ENCODE measurements at places on chromosomes 7 and 10. TPM values are rescaled to one million over a fixed set of nuclear protein-coding genes. Genes with fewer than 3 reads are reported as not detected.

Gene EBLN1
- not detected for total RNA-seq

Gene KIF5B
- 89.8 TPM for total RNA-seq

Gene OR2A42
- total RNA-seq: not detected

Gene ZNF32
- 22.4 TPM for total RNA-seq

DNA sequence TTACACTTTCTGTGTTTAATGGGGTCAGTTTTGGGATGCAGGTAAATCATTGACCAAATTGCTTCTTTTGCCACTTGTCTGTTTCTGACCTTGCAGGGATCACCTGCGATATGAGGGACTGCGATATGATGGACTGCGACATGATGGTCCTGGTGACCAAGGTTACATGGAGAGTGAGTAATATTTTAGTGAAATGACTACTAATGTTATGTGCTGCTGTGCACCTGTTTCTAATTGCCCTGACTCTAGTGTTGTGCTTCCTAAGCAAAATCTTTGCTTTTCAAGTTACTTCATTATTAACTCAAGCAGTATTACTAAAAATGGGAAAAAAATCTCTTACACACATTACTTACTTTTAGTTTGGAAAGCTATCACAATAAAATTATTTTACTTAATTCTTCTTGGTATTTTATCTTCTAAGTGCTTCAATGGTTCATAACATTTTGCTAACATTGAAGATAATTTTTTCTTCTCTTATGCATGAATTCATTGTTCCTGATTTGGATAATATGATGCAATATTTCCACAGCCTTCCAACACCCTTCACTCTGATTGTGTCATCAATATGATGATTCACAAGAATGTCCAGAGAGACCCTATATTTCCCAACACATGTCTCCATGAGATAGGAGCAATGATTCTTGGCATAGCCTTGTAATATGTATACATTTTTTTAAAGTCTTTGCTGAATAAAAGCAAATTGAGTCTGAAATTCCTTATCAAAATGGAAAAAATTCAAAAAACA is 306.2 kb upstream of the AKR1E2 start:
- DNase-seq: no peak

- DNase-seq: no peak
Observed at GRCh38 chr10:83222832-83223742, 916.2 kb upstream of the GHITM start.

DNA sequence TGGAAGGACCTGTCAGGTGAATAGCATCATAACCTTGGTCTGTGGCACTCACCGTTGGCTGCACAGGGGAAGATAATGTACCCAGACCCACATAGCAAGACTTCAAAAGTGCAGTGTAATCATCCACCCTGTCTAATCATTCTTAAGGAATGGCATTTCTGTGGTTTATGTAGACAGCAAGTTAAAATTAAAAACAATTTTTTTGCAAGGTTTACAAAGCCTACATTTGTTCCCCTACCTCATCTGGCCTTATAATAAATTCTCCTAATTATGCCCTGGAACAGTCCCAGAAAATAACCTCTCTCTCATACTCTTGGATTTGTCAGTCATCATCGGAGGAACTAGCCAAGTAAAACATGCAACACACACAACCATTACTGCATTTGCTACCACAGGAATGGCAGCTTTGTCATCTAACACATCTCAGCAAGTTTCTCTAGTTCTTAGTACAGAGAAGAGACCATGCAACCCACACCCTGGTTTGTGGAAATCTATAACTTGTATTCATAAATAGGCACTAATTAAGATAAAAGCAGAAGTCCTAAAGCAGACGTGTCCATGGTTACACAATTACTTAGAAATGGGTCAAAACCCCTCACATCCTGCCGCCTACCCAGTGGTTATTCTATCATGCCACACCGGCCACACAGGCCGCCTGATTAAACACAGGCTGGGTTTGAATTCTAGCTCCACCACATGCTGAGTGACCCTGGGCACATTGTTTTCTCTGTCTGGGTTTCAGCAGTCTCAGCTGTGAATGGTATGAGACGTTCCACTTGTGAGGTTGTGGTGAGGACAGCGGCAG is 19.1 kb downstream of the ABLIM1 start:
- no peak for DNase-seq

- DNase-seq: no peak
Observed at GRCh38 chr7:19920705-19921104, 147.3 kb upstream of the TMEM196 start.

- DNase-seq: no peak
Observed at GRCh38 chr10:26441491-26442214, 3.5 kb downstream of the APBB1IP start.

GRCh38 chr10:78594559-78595268 is 474.1 kb upstream of the ZMIZ1 start:
- DNase-seq: no peak

- DNase-seq: no peak
Observed at GRCh38 chr10:86244297-86245014, 122.1 kb downstream of the GRID1 start.

GRCh38 chr10:73263693-73264347 is 11.4 kb upstream of the MRPS16 start:
- no peak for DNase-seq

DNA sequence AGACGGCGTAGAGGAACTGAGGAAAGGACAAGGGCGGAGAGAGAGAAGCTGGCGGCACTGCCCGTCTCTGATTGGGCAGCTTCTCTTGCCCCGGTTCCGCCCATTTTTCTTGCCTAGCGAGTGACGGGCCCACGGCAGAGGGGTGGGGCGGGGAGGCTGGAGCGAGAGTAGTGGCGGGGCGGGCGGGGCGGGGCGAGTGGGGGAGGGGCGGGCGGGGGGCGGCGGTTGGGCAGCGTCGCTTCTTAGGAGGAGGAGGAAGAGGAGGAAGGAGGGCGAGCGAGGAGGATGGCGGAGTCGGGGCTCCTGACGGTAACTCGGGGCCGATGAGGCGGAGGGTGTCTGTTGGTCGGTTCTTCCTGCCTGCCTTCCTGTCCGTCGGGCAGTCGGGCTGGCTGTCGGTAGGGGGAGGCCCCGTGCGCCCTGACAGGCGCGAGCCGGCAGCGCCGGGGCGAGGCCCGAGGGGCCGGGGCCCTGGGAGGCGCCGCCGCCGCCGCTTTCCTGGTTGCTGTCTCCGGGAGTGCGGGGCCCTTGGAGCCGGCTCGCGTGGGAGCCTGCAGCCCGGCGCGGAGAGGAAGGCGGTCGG is at the start of gene SHOC2:
Gene SHOC2 (plus strand): TSS at position 256 of the 583 bp plus-strand sequence. CDS start 44,755 bp downstream, outside the sequence.
- DNase-seq: peak; percentile 97

Data from activated T-cell treated with anti-CD3 and anti-CD28 coated beads, Interleukin-2, amount 50 U/mL, for 4 hours (primary cell).